ENCODE measurements at places on chromosomes 1 and 21.
A peak's percentile ranks its signal among the peaks of the same experiment; 100 is the strongest.

DNA sequence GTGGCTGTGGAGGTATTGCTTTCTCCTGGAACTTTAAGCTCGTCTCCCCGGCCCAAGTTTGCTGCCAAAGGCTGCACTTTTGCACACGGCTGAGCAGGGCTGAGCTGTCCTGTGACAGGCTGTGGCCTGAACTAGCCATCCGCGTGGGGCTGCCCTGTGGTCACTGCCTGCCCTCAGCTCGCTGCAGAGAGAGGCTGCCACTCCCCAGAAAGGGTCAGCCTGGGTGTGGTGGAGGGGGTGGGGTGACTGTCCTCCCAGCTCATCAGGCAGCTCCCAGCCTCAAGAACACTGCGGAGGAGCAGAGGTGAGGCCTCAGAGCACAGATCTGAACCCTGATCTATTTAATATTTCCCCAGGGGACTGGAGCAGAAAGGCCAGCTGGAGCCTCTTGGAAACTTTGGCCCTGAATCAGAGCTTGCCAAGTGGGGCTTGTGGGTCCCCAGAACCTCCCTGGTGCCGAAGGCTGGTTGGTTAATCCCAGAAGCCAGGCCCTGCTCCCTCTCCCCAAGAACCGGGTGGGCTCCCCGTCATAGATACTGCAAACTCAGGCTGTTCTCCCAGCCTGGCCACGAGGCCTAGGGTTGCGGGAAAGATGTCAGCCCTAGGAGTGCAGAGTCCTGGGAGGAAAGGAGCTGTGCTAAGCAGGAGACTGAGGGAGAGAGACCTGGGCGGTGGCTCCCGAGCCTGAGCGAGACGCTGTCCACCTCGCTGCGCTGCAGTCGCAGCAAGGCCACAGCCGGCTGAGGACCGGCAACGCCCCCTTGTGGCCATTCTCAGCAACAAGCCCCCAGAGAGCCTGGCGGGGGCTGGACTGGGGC is 125.1 kb upstream of the IPO9 start:
- peak; percentile 40 for DNase-seq

DNA sequence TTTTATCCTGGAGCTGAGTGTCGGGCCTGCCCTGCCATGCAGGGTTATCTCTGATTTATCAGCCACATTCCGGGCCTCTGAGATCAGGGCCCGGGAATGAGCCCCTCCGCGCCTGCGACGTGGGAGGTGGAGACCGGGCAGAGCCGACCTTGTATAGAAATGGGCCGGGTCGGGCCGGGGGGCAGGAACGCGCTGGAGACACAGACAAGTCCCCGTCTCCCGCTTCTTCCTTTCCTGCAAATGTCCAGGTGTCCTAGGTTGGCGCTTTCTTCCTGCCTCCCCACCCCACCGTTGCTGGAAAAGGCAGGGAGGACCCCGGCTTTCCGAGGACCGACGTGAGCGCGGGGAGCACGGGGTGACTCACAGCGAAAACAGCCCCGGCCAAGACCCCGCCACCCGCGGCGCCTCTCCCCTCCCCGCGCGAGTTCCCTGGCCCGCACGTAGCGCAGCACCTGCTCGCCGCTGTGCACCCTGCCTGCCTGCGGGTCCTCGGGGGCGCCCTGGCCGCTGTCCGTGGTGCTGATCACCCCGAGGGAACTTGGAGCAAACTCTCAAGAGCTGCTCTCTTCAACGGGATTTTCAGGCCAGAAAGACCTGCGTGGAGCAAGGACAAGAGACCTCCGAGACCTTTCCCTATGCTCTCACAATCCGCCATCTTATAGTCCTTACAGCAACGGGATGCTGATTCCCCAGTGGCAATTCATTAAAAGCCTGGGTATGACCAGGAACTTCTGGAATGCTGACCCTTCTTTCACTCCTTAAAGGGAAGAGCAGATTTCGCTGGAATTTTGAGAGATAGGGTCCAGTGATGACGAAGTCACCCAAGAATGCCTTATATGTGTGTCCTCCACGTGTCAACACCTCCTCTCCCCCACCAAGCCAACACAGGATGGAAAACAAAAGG is 475 bp upstream of the NPPB start:
- DNase-seq = peak; percentile 55

GRCh38 chr21:38312822-38313221 is 56.0 kb downstream of the KCNJ15 start:
- DNase-seq = no peak

GRCh38 chr1:108749081-108749480 is 2.6 kb downstream of the STXBP3 start:
- no peak for DNase-seq

DNA sequence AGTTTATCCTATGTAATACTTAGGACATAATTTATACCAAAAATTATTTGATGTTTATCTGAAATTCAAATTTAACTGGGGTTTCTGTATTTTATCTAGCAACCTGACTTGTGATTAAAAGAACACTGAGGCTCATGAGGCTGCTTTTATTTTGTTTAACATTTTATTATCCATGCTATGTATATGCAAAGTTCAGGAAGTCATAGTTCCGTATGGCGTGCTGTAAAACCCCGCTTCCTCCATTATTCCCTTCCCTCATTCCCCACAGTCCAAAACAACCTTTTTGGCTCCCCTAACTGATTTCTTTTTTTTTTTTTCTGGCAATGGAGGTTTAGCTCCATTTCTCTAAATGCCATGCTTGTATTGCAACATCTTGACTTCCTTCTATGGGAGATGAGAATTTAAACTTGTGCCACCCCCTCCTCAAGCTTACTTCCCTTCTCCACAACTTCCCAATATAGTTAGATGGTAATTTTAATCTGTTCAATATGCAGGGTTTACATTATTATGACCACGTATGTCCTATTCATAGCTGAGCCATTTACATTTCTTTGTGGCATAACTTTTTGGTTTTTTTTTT is 138.0 kb upstream of the DNAH14 start:
- no peak for DNase-seq

DNA sequence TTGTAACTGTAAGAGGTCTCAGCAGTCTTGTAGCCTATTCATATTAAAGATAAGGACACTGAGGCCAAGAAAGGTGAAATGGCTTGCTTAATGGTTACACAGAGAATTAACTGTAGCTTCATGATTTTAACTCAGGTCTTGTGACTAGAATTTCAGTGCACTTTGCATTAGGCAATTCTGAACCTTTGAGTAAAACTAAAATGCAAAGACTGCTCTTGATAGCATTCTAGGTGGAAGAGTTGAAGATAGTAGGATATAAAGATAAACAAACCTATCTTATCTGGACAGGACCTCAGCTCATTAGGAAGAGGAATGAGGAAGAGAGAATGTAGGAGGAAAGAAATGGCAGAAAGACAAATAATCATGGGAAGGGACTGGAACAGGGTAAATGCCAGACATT is 68.6 kb upstream of the RGL1 start:
- DNase-seq = no peak

GRCh38 chr1:153647346-153647714 is 11.2 kb upstream of the SNAPIN start:
- DNase-seq = no peak

All from bone marrow (tissue), 2 donors.